ENCODE measurements at places on chromosomes 1 and 21.

GRCh38 chr1:3702528-3702927 lies 49.7 kb upstream of the CCDC27 start:
- DNase-seq, result no peak

- no peak for DNase-seq
Measured at GRCh38 chr1:208273386-208274017, 29.3 kb upstream of the PLXNA2 start.

- no peak for DNase-seq
Measured at GRCh38 chr1:176896216-176896615, 268.3 kb downstream of the ASTN1 start.

DNA sequence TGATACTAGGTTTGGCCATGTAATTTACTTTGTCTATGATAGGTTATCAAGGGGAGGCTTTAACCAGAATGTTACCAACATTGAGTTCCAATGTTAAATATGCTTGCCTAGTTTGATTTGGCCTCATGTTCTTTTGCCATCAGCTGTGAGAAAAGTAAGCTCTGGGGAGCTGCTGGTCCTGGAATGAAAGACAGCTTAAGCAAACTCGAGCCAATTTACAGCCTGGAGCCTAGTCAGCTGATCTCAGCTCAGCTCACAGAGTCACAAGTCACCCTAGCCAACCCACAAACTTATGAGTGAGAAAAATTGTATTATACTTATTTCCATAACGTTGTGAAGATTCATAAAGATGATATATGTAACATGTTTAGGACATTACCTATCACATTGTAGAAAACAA lies 426.7 kb downstream of the RWDD3 start:
- no peak for DNase-seq

DNA sequence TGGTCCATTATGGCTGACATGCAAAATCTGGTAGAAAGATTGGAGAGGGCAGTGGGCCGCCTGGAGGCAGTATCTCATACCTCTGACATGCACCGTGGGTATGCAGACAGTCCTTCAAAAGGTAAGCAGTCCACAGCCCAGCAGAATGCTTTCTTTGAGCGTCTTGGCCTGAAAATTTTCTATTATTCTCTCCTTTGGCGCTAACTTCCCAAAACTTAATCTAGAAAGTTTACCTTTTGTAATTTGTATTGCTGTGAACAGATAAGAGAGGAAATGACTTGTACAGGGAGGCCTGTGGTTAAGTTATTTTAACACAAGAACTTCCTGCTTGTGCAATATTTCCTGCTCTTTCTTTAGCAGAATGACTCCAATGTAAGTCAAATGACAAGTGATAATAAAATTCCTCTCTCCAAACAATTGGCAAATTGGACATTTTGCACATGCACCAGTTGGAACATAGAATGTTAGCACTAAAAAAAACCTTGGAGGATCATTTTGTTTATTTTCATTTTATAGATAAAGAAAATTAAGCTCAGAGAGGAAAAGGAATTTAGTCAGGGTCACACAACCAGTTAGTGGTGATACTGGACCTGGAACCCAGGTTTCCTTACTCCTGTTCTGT lies 18.9 kb downstream of the CAP1 start:
- DNase-seq, result no peak

DNA sequence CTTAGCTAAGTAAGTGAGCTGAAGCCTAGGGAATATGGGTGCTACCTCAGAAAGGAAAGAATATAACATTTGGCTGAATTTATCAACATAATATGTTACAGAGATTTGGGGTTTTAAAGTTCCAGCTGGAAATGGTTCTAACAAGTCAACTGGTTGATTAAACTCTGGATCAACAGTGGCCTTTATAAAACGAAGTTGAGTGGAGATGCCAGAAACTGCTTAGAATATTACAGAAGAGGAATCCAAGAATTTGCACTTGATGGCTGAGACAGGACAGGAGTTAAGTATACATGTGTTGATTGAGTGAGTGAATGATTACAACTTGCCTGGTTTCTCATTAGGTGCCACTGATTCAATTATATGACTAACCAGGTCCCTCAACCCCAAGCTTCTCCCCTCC lies 7.4 kb upstream of the ZBTB17 start:
- DNase-seq, result no peak

GRCh38 chr21:45880097-45881068 lies 101.2 kb upstream of the COL6A1 start:
- peak; percentile 37 for DNase-seq

DNA sequence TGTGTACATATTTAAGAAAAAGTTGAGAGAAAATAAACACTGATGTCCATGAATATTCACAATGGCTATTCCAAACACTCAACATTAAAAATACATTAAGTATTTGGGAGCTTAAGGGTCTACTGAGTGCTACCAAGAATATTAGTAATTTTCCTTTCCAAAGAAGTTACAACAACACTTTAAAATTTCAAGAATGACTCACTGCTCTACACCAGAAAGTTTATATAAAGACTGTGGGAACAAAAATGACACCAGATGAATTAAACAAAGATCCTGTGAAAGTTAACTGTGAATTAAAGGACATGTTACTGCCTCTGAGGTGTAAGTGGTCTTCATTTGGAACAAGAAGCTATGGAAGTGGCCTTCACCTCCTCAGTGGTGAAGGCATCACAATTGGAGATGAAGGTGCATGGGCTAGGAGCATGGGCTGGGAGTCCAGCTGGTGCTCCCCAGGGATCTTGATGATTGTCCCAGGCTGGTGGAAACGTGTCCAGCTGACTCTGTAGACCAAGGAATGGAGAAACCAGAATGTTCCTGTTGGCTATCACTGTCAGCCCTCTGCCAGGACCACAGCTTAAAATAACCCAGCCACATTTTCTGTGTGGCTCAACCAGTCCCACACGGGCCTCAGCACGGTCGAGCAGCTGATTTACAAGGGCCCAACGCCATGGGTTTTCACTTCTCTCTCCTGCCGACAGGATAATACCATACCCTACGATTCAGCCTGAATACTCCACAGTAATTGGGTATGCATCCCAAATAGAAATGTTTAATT lies 28.8 kb downstream of the TAF5L start:
- DNase-seq, result no peak

DNA sequence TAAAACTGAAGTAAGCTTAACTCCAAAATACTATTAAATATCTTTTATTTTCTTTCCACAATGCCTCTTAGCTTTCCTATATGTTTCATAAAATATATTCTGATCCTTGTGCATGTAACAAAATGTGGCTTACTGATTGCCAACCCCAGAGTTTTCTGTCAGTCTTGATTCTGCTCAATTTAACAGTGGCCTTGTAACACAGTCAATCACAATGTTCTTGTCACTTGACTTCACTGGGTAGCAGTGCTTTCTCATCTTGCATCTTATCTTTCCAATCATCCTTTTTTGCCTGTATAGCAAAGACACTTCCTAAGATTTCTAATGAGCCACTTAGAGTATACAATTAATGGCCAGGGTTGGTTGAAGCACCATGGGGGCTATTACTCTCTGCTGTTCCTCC lies 19.9 kb upstream of the BRINP3 start:
- DNase-seq, result no peak

DNA sequence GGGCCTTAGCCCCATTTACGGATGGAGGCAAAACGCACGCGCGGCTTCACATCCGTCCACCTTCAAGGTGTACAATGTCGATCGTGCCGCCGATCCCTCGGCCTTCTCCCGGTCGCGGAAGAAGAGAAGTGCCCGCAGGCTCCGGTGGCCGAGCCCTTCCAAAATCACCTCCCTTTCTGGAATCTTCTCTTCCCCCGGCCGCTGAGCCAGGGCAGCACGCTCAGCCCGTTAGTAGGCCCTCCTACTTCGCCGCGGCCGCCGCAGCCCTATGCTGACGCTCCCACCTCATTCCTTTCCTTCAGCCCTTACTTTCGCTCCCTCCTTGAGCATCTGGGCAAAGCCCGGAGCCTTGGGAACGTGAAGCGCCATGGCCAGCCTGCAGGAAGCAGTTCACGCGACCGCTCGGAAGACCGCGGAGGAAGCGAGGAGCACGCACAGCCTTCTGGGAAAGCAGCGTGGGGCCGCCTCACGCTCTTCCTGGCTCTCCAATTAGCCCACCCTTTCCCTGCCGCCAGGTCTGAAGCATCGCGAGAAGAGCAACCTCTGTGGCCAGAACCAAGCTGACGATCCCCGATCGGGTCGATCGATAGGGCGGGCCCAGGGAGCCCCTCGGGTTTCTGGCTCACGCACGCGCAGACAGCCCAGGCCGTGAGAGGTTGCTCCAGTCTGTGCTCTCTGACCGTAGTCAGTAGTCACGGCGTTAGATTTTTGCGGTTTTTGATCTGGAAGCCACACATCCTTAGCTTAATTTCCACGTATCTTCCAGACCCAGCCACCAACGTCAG lies at the start of gene CCT8:
Gene CCT8 (minus strand): TSS at position 427 of the 785 bp plus-strand sequence. CDS start 58 bp downstream, at position 369.
- peak; percentile 94 for DNase-seq

- DNase-seq, result no peak
Measured at GRCh38 chr1:43982808-43983207, 3.8 kb downstream of the B4GALT2 start.

- DNase-seq, result no peak
Measured at GRCh38 chr21:45031571-45032191, 42.7 kb upstream of the ADARB1 start.

- DNase-seq, result no peak
Measured at GRCh38 chr1:197200272-197200899, 53.9 kb upstream of the ASPM start.

DNA sequence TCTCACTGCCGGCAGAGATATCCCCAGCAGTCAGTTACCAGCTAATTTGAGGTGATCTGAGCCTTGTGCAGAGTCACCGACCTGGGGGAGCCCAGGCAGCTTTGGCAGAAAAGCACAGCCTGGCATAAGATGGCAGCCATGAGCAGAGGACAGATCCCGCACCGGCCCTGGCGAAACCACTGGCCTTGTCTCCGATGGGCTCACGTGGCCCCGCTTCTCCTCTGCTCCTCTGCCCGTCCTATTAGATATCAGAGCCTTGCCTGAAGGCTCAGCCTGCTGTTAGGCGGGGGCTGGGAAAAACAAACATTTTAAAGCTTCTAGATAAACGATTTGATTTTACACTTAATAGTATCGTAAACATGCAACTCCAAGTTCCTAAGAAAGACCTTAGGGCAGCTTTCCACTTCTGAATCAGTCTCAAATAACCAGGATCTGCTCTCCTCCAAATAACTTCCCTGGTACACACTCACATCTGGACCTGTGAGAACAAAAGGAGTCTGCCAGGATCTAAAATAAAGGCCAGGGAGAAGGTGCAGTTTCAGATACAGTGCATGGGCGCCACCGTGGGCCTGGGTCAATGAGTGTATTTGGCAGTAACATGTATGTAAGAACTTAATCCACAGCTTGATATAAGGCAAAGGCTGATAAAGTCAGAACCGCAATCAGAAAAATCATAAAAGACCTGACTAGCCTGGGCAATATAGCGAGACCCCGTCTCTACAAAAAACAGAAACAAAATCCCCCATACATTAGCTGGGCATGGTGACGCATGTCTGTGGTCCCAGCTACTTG lies 10.0 kb downstream of the EDARADD start:
- no peak for DNase-seq

- DNase-seq, result no peak
Measured at GRCh38 chr1:168664069-168664834, 64.8 kb downstream of the DPT start.

GRCh38 chr1:231631717-231632116 lies 5.1 kb downstream of the DISC1 start:
- DNase-seq, result no peak

DNA sequence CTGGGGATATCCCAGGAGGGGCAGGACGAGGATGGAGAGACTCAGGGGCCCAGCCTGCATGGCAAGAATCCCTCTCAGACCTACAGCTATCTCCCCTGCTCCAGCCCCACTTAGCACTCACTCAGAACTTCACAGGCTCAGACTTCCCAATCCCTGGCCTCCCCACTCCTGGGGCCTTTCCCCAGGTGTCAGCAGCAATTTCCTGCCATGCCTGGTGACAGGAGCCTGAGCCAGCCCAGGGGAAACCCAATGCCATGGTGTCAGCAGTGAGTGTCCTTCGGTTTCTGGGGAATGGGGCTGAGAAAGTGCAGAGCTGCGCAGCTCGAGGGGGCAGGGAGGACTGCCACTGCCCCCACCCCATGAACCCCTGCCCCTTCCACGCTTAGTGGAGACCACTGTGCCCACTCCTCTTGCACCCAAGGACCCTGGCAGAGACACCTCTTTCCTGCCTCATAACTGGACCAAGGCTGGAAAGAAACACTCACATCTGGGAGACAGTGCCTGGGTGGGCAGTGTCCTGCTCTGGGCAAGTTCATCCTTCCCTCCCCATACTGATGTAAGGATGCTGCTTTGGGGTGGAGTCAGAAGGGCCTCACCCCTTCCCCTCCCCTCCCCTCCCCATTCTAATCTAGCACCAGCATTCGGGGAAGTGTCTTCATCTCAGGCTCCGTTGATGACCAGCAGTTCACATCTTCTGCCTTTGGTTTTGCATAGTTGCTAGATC lies 17.1 kb upstream of the UBL4B start:
- DNase-seq, result no peak

Data from central memory CD8-positive, alpha-beta T cell (primary cell).